ENCODE measurements at places on chromosomes 3 and 15. TPM values are rescaled to one million over a fixed set of nuclear protein-coding genes. Genes with fewer than 3 reads are reported as not detected.

DNA sequence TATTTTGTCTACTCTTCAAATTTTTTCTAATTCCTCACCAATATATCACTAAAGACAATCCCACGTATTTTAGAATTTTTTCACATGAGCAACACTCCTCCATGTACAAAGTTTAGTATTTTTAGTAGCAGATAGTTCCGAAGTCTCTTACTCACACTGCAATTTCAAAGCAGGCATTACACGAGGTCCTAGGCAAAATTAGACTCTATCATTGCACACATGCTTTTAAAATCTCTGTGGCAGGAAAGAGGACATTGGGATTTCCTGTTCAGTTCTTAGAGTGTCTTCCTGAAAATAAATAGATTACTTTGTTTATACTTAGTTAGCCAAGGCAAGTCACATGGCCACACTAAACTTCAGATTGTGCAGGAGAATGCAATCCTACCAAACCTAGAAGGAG is 847.7 kb downstream of the ROBO2 start:
- DNase-seq: no peak

- no peak for DNase-seq
Measured at GRCh38 chr15:101017093-101017754, 98.1 kb downstream of the LRRK1 start.

DNA sequence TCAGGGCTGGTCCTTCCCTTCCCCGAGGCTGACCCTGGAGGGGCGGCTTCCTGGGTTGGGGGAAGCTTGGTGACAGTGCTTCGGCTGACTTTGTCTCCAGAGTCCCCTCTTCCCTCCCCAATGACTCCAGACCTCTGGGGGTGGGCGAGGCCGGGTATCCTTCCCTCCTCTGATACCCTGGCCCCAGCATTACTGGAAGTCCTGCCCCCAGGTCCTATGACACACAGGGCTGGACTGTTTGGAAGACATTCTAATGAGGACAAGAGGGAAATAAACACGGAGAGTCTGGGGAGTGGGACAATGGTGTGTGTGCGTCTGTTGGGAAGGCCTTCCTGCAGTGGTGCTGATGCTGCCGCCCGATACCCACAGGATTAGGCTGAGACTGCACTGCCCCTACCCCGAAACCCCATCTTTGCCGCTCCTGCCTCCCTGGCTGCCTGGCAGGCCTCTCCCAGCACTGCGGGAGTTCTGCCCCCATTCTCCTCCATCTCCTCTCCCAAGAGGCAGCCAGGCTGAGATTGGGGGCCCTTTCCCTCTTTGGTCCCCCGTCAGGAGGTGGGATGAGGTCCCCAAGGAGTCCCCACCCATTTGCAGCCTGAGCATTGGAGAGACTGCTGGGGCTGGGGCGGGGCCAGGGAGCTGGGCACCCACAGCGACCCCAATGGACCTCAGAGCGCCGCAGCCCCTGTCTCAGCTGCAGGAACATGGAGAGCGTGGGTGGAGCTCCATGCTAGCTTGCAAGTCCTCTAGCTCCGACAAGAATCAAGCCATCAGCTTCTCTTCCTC is 29.7 kb upstream of the FBLN2 start:
- no peak for DNase-seq

DNA sequence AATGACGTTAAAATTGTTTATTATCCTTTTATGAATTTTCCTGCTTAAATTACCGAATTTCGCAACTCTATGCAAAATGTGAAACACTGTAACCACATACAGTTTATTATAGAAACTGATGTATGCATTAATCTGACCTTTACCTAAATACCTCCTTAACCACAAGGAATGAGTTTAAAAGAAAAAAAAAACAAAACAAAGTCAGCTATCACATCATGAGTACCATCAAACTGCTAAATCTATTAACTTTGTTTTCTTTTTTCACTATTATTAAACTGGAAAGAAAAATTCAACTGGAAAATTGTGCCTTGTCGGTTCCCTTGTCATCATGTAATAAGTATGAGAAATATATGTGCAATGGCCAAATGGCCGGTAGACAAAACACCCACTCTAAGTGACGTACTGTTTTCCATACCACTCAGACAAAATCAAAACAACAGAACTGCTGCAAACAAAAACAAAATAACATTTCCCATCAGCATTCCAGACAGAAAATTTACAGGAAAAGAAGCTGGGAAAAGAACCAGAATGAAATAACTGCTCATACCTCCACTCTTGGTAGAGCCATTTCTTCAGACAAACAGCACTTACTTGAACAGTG is 415.3 kb downstream of the FOXP1 start:
- no peak for DNase-seq

AP2M1 gene
- total RNA-seq: 195 TPM

EBLN2 gene
- total RNA-seq: 25.3 TPM

SAMMSON gene
- total RNA-seq: 0.21 TPM

GOLGA6A gene
- not detected for total RNA-seq

Data from urinary bladder (tissue), 4 donors.